ENCODE measurements at places on chromosomes 2 and 18.

GRCh38 chr18:65610939-65611338, 139.9 kb upstream of the CDH7 start:
- DNase-seq: no peak

GRCh38 chr2:166238176-166238575, 110.4 kb upstream of the SCN1A start:
- DNase-seq: no peak

GRCh38 chr2:60932954-60933353, 51.6 kb downstream of the REL start:
- no peak for DNase-seq

GRCh38 chr18:22169011-22169888, at the start of gene GATA6:
Gene GATA6, plus strand, starts transcription at chr18:22169589. Its CDS starts 1,556 bp downstream, at chr18:22171145.
- peak; percentile 93 for DNase-seq

GRCh38 chr2:37653805-37654378, 17.6 kb downstream of the CDC42EP3 start:
- DNase-seq: no peak

- DNase-seq: no peak
Measured at GRCh38 chr18:79720359-79720733, 40.7 kb downstream of the CTDP1 start.

DNA sequence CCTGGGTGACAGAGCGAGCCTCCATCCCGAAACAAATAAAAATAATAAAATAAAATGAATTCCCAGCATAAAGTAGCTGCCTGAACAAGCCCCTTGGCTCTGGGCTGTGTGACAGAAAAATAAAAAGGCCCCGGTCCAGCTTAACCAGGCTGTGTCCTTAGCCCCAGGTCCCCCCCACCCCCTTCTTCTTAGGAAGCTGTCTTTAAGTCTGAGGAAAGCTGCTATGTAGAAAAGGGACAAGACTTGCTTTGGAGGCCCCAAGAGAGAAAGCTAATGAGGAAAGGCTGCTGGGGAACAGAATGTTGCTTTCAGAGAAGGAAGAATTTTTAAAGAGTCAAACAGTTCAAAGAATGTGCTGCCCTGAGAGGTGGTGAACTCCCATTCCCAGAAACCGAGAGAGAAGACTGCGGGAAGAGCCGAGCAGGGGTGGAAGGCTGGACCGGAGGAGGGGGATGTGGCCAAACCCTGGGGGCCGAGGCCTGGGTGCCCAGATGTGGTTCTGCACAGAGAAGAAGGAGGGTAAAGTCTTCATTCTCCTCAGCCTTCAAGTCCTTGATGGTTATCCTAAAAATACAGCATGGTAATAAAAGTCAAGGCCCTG, 61.9 kb downstream of the CENPO start:
- DNase-seq: no peak

DNA sequence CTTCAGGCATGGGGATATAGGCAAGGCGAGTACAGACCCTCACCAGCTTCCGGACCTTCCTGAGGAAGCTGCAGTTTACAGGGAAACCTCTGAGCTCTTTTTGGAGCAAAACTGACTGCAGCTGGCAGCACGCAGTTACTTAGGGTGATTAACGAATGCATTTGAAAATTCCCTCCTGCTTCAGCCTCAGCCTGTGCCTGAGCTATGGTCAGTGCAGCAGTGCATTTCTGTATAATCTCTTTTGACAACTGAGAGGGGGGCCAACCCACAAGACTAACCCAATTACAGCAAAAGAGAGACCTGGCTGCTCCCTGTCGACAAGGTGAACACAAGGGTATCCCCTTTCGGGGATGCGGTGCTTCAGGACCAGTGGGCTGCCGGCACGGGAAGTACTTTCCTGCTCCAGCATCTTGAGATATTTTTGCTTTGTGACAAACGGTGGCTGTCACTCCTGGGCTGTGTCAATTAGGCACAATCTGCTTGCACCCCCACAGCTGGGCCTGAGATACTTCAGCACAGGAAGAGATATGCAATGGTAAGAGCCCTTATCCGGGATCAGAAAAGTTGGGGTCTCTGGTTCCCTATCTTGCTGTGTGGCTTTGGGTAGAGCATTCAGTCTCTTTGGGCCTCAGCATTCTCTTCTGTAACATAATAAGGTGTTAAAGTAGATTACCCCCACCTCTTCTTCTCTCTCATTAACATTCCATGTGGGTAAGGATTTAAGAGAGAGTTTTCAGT, 141.0 kb downstream of the TMEM17 start:
- no peak for DNase-seq

DNA sequence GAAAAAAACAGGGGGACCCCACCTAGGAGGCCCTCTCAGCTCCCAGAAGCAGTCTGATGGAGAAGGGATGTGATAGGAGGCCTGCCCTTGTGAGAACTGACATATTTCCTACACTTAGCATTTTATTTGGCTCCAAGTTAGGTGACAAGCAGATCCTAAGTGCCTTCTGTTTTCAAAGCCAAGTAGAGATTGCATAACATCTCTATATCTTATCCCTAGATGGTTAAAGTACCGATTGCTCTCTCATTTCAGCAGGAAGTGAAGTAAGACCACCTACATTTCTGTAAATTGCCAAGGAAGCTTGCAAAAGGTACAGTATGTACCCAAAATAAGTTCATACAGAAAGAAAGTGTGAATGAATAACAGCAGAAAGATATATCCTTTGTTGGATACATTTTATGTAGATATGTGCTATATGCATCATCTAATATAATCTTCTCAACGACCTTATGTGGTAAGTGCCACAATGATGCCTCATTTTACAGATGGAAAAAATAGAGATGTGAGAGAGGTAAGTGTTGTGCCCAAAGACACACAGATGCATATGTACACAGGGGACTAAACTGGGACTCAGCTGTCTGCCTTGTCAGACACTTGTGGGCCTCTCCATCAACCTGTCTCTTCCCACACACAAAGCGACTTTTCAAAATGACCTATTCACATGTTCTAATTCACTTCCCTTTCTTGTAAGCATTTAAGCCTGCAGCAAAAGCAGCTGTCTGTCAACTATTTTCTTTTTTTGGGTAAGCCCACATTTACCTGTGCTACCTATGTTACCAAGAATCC, 38.9 kb downstream of the DHRS9 start:
- no peak for DNase-seq

GRCh38 chr18:46950064-46950656, 32.8 kb downstream of the KATNAL2 start:
- peak; percentile 36 for DNase-seq

- no peak for DNase-seq
Measured at GRCh38 chr2:207928079-207928478, 97.2 kb downstream of the PLEKHM3 start.

- DNase-seq: no peak
Measured at GRCh38 chr2:237682856-237683670, 55.7 kb downstream of the LRRFIP1 start.

DNA sequence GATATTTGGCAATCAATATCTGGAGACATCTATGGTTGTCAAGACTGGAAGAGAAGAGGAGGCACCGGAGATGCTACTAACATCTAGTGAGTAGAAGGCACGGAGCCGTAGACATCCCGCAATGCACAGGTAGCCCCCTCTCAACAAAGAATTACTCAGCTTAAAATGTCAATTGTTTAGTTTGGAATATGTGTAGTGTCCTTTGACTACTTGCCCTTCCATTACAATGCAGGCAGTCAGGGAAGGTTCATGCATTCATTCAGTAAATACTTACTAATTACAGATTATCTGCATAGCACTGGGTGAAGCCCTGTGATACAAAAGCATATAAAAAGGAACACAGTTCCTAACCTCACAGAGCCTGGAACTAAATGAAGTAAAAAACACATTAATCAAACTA, 294.0 kb downstream of the RIT2 start:
- no peak for DNase-seq

DNA sequence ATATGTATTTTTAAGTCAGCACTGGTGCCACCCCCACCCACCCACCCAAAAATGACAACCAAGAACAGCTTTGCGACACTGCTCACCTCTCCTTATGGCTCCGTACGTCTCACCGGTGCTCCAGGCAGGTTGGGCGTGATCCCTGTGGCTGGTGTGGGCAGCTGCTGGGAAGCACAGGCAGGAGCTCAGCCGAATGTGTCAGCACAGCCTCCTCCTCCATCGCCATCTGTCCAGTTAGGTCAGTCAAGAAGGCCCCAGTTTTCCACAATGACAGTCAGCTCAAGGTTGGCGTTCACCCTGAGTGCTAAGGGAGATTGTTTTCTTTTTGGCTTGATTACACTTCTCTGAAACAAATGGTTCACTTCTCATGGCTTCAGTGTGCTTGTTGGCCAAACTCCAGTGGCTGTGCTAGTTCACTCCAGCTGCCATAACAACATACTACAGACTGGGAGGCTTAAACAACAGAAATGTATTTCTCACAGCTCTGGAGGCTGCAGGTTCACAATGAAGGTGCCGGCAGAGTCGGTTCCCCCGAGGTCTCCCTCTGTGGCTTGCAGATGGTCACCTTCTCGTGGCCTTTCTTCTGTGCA, 30.2 kb downstream of the AMER3 start:
- no peak for DNase-seq

DNA sequence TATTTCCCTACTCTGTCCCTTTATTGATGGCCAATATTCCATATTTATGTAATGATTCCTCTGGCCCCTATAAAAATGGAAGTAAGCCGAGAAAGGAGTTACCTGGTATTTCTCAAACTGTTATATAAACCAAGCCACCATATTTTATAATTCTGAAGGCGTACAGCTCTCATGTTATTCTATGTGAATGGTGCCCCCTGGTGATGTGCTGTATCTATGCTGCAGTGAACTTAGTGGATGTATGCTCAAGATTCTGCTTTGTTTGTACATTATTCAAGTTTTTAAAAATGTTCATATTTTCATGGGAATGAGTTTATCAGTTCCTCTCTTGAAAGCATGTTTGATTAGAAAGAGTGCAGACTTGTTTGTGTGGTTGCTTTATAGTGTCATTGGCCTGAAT, 194.5 kb upstream of the LRRTM1 start:
- peak; percentile 46 for DNase-seq

- DNase-seq: no peak
Measured at GRCh38 chr2:99727199-99727598, 237.4 kb upstream of the REV1 start.

DNA sequence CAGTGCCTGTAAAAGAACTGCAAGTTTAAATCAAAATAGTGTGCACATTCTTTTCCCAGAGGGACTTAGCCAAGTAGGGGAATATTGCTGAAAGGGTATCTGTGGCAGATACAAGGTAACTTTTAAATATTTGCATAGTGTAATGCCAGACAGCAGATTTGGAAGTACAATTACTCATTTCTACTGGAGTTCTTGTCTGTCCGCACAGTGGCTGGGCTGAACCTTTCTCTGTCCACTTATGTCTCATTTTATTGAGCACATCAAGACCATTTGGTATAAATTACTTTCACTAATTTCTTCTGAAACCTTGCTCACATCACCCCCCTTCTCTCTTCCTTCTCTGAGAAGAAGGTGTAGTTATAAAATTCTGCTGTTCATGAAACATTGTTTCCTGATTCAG, 271.3 kb downstream of the THSD7B start:
- DNase-seq: no peak

DNA sequence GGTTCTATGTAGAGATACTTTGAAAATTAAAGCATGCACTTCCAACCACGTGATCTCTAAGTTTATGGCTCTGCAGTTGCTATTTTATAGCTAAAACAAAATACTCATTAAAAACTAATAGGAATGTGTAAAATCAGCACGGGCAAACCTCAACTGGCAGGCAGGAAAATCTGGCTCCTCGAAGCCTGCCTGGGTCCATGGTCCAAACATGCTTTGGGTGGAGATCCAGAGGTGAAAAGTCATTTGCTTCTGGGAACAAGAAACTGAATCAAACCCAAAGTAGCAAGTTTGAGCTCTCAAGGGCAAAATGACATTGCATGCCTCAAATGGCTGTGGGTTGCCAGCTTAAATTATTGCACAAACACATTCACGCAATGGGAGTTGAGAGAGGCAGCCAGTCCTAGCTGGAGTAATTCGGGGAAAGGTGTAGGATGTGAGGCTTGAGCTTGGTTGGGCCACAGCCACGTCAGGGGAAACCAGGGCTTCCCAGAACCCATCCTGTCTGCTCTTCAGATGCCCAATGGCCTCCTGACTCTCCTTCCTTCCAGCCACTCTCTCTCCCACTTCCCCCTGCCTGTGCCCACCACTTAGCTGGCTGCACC, 75.2 kb upstream of the LCLAT1 start:
- peak; percentile 65 for DNase-seq

GRCh38 chr18:57533006-57533867, 53.3 kb downstream of the FECH start:
- DNase-seq: no peak

GRCh38 chr2:69114534-69114933, 101.6 kb downstream of the ANTXR1 start:
- no peak for DNase-seq

GRCh38 chr18:55221622-55222021, 262.4 kb upstream of the CCDC68 start:
- DNase-seq: no peak

DNA sequence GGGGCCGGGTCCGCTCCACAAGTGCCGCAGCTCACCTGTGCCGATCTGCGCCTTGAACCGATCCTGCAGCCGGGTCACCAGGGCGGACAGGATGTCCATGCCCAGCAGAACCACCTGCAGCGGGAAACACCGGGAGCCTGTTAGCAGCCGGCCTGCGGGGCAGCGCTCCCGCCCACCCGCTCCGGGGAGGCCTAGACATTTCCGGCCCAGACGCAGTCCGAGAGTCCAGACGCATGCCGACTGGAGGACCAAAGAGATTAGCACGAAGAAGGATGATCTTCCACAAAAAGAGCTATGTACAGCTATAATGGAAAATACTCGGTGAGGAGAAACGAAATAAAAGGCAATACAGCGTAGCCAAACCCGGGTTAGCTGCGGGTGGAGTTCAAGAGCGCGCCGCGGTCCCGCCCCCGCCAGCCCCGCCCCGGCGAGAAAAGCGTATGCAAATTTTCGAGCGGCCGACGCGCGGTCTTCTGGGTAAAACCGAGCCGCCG, 421 bp upstream of the RNU4ATAC start:
- peak; percentile 85 for DNase-seq

GRCh38 chr2:14673351-14673875, 40.9 kb downstream of the LRATD1 start:
- DNase-seq: peak; percentile 13

- DNase-seq: peak; percentile 92
Measured at GRCh38 chr2:20578895-20579825, 71.7 kb downstream of the HS1BP3 start.

DNA sequence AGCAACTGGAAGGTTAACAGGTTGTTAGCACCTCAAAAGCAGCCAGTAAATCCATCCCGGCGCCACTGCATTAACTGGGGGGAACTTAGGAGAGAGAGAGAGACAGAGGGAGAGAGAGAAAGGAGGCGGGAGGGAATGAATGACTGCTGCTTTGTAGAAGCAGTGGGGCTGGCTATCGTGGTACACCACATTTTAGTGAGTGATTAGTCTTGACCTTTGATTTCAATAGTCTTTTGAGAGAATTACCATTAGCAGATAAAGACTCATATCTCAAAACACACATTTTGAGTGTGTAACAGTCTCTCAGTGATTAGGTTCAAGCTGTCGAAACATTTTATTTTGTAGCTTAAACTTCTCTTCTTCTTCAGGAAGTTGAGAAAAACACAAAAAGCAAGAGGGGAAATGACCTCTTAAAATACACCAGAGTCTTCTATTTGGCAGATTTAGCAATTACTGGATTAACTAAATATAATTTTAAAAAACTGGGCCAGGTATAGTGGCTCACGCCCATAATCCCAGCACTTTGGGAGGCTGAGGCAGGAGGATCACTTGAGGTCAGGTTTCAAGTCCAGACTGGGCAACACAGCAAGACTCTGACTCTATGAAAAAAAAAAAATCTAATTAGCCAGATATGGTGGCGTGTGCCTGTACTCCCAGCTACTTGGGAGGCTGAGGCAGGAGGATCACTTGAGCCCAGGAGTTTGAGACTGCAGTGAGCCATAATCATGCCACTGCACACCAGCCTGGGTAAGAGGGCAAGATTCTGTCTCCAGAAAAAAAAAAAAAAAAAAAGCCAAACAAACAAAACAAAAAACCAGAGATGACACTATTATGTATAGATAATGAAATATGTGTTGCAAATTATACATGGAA, 22.0 kb upstream of the PNO1 start:
- DNase-seq: no peak
